ENCODE measurements at places on chromosomes 16 and 17.

GRCh38 chr16:15434425-15435215, at the start of gene BMERB1:
BMERB1 (plus strand) TSS chr16:15434588; CDS start chr16:15434654, 66 bp downstream.
- DNase-seq: peak; percentile 67

DNA sequence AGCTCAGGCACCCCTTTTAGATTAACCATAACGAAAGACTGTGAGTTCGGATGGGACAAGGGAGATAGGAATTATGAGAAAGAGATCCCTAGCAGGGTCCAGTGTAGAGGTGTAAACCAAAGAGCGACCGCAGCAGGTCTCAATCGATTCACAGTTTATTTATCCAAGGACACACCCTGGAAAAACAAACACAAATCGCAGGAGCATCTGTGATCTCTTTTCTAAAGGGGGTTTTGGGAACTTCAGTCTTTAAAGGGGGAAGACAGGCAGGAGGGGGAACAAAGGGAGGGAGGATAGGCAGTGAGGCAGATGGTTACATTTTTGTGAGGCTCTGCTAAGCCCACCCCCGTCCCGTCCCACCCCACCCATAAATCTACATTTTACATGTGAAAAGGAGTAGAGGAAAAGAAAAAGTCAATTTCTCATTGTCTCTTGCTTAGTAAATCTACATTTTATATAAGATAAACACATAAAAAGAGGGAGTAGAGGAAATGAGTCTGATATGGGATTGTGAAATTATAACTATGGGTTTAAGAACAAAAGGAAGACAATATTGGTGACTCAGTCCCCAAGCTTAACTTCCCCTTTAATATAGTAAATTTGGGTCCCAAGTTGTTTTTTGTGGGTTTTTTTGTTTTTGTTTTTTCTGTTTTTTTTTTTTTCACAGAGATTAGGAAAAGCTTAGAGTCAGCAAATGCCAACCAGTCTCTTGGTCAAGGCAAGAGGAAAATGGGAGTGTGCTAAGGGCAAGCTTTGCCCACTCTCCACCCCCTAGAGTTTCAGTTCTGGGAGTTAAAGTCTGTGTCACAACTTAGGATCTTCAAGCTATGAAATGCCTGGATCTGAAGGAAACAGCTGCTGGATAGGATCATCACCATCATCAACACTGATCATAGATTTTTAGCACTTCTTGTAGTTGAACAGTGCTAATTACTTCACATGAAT, 160.9 kb upstream of the CDH5 start:
- no peak for DNase-seq

GRCh38 chr17:39674702-39675389, 6.6 kb downstream of the PNMT start:
- DNase-seq: no peak

- no peak for DNase-seq
Measured at GRCh38 chr17:70855401-70856054, 686.2 kb downstream of the KCNJ2 start.

DNA sequence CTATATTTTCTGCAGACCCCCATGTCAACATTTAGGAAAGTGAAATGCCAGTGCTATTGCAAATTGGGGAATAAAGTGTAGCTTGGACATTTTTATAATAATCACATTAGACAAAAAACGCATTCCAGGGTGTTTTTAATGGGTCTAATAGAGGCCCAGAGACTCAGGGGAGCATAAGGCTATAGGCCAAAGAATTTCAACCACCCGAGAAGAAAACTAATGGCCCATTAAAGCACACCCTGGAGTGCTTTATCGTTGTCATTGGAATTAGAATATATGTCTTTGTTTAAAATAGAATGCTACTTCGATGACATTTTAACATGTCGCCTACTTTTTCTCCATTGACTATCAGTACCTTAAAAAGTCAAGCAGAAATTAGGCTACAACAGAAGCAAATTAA, 414.1 kb upstream of the CDH8 start:
- no peak for DNase-seq

GRCh38 chr16:9837481-9837880, 344.7 kb downstream of the GRIN2A start:
- DNase-seq: no peak

GRCh38 chr17:64991726-64992125, 64.8 kb downstream of the GNA13 start:
- no peak for DNase-seq
